NCI-H1105 (cell line): ENCODE measurements at places on chromosomes 6 and 20.

DNA sequence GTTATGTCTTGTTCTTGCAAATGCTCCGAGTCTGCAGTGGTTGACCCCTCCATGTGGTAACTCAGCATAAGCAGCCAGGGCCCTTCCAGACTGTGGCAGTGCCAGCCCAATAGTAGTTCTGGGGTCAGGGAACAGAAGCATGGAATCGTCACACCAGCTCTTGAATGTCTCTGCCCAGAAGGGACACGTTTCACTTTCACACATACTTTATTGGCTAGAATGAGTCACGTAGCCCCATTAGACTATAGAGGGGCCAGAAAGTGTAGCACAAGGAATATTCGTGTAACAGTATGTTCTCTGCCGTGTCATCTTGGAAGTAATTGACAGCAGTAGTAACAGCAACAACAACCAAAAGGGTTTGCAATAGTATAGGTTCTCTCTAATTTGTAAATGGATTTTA lies 254.7 kb downstream of the FARS2 start:
- DNase-seq, result no peak

GRCh38 chr6:5328800-5329199 lies 67.5 kb downstream of the FARS2 start:
- no peak for DNase-seq

DNA sequence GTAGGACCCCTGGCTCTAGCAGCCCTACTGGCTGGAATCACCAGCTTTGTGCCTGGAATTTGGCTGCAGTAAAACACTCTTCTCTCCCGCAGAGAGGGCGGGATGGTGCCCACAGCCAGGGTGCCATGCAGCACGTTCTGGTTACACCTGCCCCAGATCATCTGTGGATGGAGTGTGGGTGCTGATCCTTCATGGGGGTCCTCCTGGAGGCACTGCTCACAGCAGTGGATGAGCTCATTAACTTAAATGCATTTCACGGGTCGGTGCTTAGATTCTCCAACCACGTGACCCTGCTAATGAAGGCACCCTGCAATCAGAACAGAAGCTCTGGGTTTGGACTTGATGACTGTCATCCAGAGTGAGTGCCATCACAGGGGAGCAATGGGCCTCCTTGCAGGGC lies 138.6 kb upstream of the AFDN start:
- no peak for DNase-seq

DNA sequence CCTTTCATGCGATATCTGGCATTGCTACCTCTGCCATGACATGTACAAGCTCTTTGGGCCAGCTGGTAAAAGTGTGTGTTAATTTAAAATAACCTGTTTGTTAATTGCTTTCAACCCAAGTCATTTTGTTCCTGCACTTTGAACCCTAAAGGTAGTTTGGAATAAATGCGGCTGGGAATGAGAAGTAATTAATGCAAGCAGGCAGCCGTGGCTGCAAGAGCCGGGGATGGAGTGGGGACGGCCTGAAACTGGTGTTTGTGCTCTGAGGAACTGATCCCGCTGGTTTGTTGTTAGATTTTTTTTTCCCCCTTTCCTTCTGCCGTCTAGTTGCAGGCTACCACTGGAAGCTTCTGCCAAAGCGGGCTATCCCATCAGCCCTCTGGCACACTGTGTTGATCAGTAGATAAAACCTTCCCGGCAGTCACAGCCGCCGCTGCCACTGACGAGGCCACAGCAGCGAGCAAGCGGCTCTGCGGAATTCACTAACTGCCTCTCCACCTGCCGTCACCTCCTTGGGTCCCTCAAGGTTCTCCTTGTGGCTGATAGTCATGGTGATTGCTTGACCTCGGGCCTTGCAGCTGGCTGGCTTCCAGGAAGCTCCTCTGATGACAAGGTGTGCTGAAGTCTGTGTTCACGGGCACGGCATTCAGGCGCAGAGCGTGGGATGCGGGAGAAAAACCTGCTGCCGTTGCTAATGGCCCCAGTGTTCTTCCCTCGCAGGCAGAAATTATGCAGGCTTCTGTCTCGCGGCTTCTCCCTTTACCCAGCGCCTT lies 315.9 kb downstream of the TFAP2A start:
- DNase-seq, result no peak

GRCh38 chr20:50256577-50256976 lies 65.9 kb downstream of the CEBPB start:
- no peak for DNase-seq

DNA sequence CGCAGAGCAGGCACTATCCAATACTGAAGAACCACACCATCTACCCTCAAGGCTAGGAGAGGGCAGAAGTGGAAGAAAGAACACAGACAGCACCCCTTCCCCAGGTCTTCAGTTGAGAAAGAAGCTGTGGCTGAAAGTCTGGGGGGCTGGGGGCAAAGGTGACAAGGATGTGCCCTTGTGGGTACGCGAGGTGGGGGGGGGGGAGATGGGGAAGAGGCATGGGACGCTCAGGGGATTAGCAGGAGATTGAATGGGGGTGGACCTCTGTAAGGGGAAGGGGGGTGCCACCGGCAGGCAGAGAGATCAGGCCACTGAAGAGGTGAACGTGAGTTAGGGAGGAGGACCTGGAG lies 1.1 kb downstream of the B4GALT5 start:
- no peak for DNase-seq
